ENCODE measurements at places on chromosomes 6 and 20. TPM values are rescaled to one million over a fixed set of nuclear protein-coding genes. Genes with fewer than 3 reads are reported as not detected.

DNA sequence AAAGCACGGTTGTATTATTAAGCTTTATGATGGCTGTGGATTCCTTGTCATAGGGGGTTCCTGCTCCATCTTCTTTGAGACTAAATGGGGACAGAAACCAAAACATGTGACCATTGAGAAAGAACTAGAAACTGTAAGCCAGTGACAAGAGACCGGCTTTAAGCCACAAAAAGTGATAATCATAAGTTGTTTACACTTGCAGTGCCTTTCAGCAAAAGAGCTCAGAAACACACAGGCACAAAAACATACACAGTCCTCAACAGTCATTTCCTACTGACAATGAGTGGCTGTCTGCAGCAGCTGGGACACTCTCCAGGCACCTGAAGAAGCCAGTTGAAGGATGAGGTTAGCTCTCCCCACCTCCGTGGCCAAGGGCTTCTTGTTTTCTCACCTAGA, 20.0 kb upstream of the UBE2J1 start:
- no peak overlapping the region for H3K4me3 ChIP-seq
- no peaks in the 10 kb centered on the region for H3K36me3 ChIP-seq
- H3K27me3 ChIP-seq: no peaks in the 10 kb centered on the region
- DNase-seq: no peak
- peaks cover 11% of the 10 kb centered on the region for H3K4me1 ChIP-seq

DNA sequence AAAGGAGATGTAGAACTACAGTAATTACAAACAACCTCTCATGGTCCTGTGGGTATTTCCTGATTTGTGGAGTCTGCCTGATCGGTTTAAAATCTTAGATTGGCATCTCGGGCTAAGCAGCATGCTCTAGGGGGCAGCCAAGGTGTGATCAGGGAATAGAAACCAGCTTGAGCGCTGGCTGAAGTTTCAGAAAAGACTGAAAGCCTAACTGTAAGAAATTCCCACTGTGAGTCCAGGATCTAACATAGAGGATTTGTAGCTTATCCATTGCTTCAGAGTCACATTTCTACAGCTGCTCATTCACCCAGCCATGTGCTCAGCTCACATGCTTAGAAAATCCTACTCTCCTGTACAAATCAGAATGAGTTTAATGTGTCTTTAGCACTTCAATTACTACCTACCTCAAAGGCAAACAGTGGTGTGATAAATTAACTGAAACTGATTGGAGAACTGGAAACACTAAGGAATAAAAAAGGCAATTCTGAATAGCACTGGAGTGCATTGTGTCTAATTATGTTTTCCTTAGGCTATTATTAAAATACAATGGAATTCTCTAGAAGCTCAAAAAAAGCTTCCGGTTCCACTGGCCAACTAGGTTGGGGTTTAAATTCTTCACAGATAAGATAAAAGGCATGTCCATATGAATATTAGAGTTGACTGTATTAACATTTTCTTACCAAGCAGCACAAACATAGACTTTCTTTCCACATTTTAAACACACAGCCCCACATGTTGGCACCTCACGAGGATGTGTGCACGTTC, 73.8 kb upstream of the MPC1 start:
- DNase-seq: no peak
- H3K4me3 ChIP-seq: no peak overlapping the region
- peaks cover 10% of the 10 kb centered on the region for H3K36me3 ChIP-seq
- peaks cover 9% of the 10 kb centered on the region for H3K4me1 ChIP-seq

DNA sequence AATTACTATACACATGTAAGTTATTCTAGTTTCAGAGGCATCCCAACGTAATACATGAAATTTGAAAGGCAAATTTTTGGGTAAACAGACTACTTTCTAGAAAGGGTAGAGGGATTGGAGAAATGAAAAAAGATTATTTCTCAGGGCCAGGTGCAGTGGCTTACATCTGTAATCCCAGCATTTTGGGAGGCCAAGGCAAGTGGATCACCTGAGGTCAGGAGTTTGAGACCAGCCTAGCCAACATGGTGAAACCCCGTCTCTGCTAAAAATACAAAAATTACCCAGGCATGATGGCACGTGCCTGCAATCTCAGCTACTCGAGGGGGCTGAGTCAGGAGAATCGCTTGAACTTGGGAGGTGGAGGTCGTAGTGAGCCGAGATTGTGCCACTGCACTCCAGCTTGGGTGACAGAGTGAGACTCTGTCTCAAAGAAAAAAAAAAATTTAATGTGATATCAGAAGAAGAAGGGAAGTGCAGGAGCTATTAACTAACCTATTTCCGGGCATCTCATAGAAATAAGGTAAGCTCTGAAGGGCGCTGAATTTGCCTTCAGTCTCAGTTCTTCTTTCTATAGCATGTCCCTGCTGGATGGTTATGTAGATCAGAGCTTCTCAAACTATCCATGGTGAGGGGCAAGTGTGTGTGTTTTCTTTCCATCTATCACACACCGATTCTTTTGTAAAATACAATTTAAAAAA, 100.3 kb upstream of the MTHFD1L start:
- DNase-seq: no peak
- no peak overlapping the region for H3K27ac ChIP-seq
- no peaks in the 10 kb centered on the region for H3K27me3 ChIP-seq
- H3K4me1 ChIP-seq: peaks cover 29% of the 10 kb centered on the region
- no peak overlapping the region for H3K4me3 ChIP-seq

GRCh38 chr6:129755787-129756186, 45.8 kb upstream of the ARHGAP18 start:
- H3K27ac ChIP-seq: no peak overlapping the region
- H3K27me3 ChIP-seq: no peaks in the 10 kb centered on the region
- H3K4me3 ChIP-seq: no peak overlapping the region
- peaks cover 3% of the 10 kb centered on the region for H3K4me1 ChIP-seq

- no peaks in the 10 kb centered on the region for H3K27me3 ChIP-seq
- H3K4me1 ChIP-seq: no peaks in the 10 kb centered on the region
- H3K27ac ChIP-seq: no peak overlapping the region
- DNase-seq: no peak
Observed at GRCh38 chr20:9441948-9442347, 72.4 kb upstream of the LAMP5 start.

Gene GPR63
- 0.23 TPM for total RNA-seq

Gene TPBG
- total RNA-seq: 24.4 TPM

Gene HTR1E
- total RNA-seq: not detected

GRCh38 chr6:53833155-53833554, 38.4 kb downstream of the LRRC1 start:
- no peak for DNase-seq
- no peak overlapping the region for H3K4me3 ChIP-seq
- H3K36me3 ChIP-seq: no peaks in the 10 kb centered on the region
- peaks cover 37% of the 10 kb centered on the region for H3K4me1 ChIP-seq
- H3K27me3 ChIP-seq: no peaks in the 10 kb centered on the region
- no peak overlapping the region for H3K27ac ChIP-seq

- H3K27ac ChIP-seq: no peak overlapping the region
- H3K27me3 ChIP-seq: no peaks in the 10 kb centered on the region
- H3K4me1 ChIP-seq: no peaks in the 10 kb centered on the region
Observed at GRCh38 chr20:42402455-42402854, 784.3 kb upstream of the CHD6 start.

Measured in suprapubic skin (tissue), 4 donors.